ENCODE measurements at places on chromosomes 4 and X.

DNA sequence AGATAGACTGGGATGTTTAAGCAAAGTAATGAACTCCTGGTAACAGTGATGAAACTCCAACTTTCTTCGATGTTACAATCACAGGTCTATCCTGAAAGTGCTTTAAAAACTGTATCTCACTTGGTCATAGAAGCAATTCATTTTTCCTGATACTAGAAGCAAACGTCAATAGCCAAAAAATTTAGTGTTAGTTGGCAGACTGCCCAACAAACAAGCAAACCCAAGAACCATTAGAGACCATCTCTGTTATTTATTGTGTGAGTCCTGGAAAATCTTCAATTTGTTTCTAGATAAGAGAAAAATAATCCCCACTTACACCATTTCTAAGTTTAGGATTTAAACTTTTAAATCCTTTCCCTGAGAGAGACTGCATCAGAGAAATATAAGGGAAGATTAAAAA, 553.9 kb downstream of the INPP4B start:
- DNase-seq = no peak

DNA sequence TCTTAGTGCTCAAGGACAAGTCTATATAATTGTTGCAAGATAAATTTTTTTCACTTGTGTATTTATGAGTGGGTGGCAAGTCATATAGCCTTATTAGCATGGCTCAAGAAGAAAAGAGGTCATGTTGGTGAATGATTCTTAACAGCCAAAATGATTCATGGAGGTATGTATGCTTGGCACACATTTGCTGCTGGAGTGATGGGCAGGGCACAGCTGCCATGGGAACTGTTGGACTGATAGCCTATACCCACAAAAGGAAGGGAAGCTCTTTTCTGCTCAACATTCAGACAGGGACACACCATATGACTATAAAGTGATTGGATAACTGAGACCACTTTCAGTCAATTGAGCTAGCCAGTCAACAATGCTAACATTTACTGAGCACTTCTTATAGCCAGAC, 46.8 kb upstream of the PITX2 start:
- DNase-seq = no peak

GRCh38 chrX:129697204-129697829, 41.5 kb upstream of the XPNPEP2 start:
- no peak for DNase-seq

DNA sequence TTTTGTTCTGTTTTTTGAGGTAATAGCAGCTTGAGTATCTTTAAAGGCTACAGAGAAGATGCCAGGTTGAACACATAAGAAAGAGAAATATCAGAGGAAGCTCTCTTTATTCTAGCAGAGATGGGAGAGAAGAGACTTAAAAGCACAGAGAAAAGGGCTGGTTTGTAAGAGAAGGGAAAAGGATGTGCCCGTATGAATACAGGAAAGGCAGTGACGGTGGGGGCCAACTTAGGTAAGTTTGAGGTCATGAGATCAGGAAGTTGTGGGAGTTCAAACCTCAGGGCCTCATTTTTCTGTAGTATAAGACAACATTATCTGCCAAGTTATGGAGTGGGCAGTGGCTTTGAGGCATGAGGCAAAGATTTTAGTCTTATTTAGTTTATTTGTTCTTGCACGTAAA, 121.3 kb upstream of the S100G start:
- DNase-seq = no peak

DNA sequence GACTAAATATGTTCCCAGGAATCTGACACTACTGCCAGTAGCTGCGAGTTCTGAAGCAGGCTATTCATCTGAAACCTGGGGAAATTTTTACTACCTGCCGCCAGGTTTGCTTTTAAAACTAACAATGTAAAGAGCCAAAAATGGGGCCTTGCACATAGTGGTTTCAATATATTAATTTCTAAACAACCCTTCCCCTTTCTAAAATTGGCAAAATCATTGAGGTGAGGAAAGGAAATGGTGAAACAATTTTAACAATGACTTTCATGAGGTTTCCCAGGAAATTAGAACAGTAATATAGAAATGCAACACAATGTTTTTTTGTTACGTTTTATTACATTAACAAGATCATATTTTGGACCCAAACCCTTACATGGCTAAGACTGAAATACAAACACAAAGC, 21.3 kb downstream of the FANCB start:
- DNase-seq = no peak

- no peak for DNase-seq
Measured at GRCh38 chr4:6614701-6615230, 25.7 kb upstream of the MRFAP1 start.

- DNase-seq = no peak
Measured at GRCh38 chr4:29310252-29310651, 1409.9 kb upstream of the PCDH7 start.

- DNase-seq = no peak
Measured at GRCh38 chr4:7900334-7900909, 39.2 kb downstream of the AFAP1 start.

GRCh38 chr4:7980036-7980435, 40.4 kb upstream of the AFAP1 start:
- DNase-seq = no peak

- DNase-seq = peak; percentile 8
Measured at GRCh38 chrX:132426695-132427281, 62.0 kb downstream of the MBNL3 start.

- no peak for DNase-seq
Measured at GRCh38 chr4:85514117-85514516, 39.2 kb downstream of the ARHGAP24 start.

DNA sequence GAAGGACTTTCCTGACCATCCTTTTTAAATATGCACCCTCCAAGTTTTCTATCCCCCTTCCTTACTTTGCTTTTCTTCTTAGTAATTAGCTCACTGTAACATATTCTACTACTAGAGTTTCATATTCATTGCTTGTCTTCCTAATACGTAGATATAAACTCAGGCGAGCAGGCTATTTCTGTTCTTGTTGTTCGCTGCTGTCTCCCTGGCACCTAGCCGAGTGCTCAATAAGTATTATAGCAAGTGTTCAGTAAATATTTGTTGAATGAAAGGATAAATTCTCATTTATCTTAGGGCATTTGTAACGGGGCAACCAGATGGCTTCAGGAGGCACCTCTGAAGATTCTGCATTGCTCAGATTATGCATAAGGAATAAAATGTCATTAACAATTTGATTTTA, 6.8 kb upstream of the RHOH start:
- no peak for DNase-seq

DNA sequence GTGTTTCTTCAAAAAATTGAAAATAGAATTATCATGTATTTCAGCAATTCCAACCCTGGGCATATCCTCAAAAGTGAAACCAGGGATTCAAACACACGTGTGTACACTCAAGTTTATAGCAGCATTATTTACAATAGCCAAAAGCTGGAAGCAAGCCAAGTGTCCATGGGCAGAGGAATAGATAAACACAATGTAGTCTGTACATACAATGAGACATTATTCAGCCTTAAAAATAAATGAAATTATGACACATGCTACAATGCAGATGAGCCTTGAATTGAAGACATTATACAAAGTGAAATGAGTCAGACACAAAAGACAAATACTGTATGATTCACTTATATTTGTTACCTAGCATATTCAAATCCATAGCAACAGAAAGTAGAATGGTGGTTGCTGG, 853.4 kb downstream of the STIM2 start:
- no peak for DNase-seq

DNA sequence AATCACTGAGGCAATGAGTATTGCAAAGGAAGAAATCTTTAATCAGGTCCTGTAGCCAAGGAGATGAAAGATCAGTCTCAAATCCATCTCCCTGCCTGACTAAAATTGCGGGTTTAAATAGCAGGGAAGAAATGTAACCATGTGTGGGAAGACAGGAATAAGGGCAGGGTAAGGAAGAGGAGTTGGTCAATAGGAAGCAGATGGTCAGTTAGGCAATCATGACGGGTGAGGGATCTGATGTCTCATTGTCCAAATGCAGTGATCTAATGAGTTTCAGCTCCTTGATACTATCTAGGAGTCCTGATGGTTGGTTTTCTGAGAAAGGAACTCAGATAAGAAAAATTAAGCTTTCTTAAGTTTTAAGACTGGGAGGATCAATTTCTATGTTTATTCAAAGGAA, 200.8 kb downstream of the SPATA18 start:
- no peak for DNase-seq

DNA sequence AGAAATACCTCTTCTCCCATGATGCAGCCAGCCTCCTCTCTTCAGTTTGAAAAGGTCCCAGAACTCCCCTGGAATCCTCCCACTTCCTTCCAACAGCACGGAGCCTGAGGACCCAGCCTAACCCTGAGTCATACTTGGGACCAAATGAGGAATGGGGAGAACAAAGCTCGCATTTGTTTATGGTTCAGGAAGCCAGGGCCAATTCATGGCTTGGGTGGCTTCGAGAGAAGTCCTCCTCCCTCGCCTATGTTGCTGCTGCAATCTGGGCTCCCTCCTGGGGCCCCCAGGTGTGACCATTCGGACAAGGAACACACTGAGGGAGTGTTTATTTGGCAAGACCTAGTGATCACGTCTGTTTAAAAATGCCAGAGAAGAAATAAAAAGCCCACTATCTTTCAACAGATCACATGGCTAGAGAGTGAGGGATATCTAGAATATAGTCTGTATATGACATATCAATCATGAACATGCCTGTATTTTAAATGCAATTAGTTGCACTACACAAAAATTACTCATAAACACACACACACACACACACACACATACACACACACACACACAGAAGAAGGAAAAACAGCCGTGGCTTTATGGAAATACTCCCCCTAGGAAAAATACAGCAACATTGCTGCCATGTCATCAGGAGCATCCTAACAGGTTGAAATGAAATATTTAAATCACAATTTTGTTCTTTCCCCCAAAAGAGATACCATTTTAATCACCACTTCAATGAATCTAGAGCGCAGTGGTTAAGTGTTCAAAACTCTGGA, 155.7 kb upstream of the MAP3K15 start:
- DNase-seq = no peak

DNA sequence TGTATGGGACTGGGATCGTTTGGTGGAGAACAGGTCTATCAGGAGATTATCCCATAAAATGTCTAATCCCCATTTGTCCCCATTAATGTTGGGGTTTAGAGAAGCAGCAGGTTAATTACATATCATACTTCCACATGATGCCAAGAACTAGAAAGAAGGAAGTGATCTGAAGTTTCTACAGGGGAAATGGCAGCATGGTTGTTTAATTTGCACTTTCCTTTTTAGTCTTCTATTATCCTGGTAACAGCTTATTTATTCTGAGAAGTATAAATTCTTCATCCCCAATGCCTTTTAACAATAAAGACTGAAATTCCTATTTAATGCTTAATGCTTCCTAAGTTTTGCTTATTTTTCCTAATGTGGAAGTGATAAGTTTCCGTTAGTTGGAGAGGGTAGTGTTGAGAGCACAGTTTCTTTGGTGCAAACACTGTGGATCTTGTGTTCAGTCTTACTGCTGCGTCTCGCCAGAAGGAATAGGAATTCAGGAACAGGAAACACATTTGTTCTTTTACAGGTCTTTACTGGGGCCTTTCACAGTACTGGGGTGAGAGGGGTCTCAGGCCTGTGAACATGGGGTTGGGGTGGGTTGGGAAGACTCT, 59.5 kb upstream of the TADA2B start:
- DNase-seq = no peak

DNA sequence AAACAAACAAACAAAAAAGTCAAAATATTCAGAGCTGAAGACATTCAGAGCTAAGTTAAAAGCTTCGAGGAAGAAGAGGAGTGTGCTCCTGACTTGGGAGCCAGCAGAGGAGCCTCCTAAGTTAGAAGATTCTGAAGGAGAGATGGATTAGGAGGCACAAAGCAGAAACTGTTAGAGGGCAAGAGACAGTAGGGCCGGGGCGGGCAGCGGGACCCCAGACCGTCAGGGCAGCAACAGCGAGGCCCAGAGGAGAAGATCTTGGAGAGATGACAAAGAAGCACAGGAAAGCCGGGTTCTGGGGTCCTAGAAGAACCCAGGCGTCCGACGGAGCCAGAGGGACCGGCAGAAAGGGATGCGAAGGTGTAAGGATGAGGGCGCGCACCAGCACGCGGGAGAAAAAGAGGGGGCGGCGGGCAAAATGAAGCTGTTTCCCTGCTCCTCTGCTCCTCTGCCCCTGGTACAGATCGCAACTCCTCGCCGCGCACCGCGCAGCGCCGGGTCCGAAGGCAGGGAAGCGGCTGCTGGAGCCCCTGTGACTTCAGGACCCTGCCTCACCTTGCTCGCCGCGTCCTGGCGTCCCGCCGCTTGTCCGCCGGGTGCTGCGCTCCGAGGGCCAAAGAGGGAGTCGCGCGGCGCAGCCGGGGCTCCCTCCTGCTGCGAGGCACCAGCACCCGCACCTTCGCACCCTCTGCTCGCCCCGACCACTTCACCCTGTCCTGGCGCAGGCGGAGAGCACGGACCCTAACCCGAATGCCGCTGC, 477 bp downstream of the KLHL13 start:
- no peak for DNase-seq

GRCh38 chr4:32519060-32519459, 1798.9 kb downstream of the PCDH7 start:
- no peak for DNase-seq

- no peak for DNase-seq
Measured at GRCh38 chrX:112913807-112914206, 73.2 kb upstream of the AMOT start.

DNA sequence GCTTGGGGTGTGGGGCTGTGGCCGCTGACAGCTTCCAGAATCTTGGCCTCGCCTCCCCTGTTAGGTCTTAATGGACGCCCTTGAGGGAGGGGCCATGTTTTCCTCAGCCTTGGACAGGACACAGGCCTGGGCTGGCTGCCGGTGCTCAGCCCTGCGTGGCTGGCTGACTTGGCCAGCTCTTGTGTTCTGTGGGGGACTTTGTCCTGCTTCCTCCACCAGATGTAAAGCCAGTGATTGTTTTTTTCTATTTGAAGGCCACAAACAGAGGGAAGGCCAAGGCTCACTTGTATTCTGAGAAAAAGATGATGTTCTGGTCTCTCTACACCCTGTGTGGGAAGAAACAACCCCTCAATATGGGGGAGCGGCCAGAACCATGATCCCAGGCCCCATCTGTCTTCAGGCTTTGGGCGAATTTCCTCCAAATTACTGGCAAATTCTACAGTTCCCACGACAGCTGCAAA, 71.3 kb downstream of the HTRA3 start:
- DNase-seq = no peak

DNA sequence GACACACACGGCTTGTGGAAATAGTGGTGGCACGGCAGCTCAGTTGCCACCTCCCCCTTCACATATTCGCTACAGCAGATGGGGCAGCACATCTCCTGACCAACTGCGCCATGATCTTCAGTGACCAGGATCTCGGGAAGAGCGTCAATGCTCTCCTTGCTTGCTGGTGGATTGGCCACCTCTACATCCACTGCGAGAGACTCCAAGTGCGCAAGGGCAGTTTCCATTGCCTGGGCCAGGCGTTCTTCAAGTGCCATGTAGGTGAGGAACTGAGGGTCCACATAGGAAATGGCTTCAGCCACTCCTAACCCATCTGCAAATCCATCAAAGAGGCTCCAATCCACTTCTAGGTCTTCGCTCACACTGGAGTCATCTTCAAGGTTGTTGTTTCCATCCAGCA, 3.9 kb downstream of the PJA1 start:
- no peak for DNase-seq

- no peak for DNase-seq
Measured at GRCh38 chr4:110484029-110484428, 8.1 kb downstream of the ENPEP start.

- no peak for DNase-seq
Measured at GRCh38 chr4:168766604-168767316, 243.3 kb downstream of the CBR4 start.
